ENCODE measurements at places on chromosomes 2 and 18.

DNA sequence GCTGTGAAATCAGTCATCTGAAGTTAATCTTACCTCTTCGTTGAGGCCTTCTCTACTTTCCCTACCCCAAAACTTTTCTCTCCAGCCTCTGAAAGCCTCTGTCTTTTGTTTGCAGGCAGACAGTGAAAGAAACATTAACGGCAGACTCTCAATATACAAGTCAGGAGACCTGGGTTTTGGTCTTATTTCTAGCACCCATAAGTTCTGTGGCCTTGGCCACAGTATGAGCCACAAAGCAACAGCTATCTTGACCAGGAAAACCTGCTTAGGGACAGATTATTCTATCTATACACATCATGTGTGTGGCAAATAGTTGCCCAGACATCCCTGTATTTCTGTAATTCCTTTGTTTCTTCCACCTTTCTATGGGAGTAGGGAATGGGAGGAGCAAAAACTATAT, 318.3 kb downstream of the AGPS start:
- DNase-seq: no peak

GRCh38 chr2:16127958-16128357, 187.6 kb downstream of the MYCN start:
- no peak for DNase-seq

DNA sequence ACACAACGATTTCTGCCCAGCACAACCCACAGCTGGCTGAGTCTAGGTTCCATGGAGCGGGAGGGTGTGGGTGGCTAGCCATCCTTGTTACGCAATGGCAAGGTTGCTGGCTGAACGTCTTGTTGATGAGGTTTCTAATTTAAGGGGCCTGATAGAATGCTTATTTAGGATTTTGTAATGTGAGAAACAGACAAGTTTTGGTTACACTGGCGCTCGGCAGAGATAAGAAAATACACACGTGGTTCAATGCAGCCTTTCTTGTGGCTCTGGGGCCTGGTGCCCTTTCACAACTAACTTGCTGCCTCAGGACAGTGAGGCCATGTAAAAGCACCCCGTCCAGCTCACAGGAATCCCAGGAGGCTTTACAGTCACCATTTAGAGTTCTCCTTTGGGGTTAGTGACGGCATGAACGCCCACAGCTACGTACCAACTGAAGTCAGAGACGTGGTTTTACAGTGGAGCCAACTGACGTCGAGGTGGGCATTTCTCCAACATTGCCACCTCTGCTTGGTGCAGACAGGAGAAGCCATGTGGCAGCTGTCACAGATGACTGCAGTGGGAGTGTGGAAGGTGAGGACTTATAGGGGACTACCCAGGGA, 29.7 kb upstream of the PIEZO2 start:
- no peak for DNase-seq

GRCh38 chr2:72716601-72717000, 109.2 kb downstream of the EXOC6B start:
- DNase-seq: no peak

DNA sequence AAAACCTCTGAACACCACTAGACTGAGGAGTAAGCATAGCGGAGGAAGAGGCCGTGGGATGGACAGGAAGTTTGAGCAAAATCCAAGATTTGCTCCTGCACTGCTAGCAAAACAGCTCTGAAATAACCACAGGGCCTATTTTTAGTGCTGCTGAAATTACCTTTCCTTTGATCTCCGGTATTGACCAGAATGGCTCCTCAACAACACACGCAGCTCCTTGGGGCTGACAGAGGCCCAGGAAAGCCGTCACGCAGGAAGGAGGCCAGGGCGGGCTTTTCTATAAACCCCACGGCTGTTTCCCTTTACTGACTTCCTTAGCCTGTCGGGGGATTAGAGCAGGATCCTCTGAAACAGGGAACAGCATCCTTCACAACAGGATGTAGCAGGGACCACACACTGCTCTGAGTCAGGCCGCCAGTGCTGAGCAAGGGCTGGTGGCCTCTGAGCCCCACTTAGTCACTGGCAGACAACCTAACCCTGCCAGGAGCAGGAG, 80.8 kb upstream of the LCLAT1 start:
- DNase-seq: peak; percentile 90

DNA sequence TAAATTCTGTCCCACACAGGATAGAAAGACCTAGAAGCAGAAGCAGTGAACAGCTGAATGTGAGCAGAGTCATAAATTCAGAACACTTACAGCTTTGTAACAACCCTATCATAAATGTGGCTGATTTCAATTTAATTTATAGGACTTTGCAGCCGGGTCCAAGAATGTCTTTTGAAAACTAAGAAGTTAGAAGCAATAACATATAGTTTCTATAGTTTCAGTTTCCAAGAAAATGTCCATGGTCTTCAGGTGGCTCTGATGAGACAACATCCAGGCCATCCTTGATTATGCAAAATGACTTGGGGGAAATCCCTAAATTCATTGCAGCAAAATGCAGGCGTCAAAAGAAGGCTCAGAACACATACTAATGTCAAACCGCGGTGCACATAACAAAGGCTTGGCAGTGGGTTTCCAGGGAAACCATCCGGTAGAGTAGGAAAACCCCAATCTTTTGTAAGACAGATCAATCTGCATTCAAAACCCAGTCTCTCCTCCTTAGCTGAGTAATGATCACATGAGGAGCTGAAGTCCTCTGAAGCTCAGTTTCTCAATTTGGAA, 442.2 kb upstream of the ID2 start:
- DNase-seq: peak; percentile 8

DNA sequence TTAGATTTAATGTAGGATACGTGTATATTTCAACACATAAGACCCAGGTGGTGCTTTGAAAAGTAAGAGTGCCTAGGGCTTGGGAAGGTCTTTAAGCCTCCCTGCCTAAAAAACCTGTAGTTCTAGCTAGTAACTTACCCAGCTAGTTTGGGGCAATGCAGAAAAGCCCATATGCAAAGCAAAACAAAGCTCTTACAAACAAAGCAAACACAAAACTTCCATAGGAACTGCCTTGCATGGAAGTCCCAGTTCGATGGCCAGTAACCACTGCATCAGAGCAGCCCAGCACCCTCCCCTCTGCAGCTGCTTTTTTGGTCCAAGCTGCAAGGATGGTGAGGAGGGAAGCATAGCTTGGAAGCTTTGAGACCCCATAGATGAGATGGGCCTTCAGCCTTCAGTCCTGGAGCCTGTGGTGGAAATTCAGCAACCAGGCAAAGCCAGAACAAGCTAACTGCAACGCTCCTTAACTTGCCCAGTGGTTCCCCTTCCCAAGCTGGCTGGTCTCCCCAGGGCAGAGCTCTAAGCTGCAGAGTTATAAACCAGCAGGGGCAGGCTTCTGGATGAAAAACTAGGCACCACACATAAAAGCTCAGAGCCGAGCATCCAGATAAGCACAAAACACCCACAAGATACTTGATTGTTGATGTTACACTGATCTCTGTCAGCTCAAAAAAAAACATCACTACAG, 16.2 kb downstream of the C2orf76 start:
- DNase-seq: no peak

DNA sequence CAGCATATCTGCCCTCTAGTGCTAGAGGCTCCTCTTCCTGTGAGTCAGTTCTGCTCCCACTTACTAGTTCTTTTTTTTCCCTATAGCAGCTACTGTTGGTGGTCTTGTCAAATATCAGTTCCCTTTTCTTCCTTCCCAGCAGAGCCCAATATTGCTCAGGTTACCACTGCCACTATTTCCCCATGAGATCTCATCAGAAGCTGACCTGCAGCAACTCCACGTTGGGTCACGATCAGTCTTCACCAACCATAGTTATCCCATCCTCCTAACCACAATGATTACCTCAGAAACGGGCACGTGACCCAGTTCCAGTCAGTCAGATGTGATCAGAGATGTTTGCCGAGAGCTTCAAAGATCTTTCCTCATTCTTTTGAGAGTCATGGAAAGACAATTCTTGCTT, 59.7 kb upstream of the CAPN13 start:
- DNase-seq: no peak

GRCh38 chr2:9333591-9334171, 89.6 kb downstream of the ITGB1BP1 start:
- DNase-seq: peak; percentile 76

GRCh38 chr2:211390536-211391188, 834.3 kb downstream of the CPS1 start:
- DNase-seq: no peak

DNA sequence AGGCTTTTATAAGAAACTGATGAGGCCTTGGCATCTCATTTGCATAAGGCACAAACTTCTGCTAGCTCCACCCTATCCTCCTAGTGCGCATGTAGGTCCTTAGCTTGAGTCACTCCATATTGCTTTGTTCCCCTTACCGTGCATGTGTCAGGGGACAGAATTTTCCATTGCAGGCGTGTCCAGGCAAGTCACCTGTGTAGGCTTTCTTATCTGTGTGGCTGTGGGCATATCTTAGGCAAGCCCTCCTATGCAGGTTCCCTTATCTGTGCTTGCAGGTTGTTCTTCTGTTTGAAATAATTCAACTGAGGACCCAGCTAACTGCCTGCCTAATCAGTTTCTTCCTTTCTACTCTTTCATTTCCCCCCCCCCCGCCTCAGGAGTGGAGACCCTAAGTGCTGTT, 63.3 kb upstream of the CDCA7 start:
- DNase-seq: no peak

GRCh38 chr2:86790676-86791572, at the start of gene CD8A:
CD8A (minus strand) TSS chr2:86790913; CDS start chr2:86790825, 88 bp downstream.
- DNase-seq: peak; percentile 12

DNA sequence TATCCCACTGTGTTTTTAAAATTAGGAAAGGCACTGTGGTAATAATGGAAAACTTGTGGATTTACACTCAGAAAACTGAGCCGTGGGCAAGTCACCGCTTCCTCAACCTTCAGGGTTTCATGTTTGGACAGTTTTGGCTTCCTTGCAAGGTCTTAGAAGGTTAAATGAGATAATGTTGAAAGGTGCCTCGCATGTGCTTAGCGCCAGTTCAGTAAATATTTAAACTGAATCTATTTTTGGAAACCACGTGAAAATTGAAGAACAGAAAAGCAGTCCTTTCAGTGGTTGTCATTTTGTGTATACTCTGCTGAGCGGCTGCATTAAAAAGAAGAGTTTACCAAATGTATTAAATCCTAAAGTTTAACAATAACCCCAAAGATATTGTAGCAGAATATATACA, 15.2 kb upstream of the AGAP1 start:
- no peak for DNase-seq

DNA sequence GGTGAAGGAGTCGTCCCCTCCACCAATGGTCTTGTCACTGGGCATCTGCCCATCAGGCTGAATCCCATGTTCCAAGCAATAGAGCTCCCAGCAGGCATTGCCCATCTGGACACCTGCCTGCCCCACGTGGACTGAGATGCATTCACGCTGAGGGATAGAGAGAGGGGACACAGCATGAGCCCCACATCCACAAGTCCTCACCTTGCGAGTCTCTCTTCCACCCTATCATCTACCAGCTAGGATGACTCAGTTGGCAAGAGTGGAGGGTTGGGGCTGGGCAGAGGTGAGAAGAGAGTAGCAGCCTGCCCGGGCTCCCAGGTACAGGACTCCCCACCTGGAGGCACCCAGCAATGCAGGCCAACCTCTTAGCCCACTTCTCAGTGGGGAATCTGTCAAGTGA, 959 bp upstream of the TUBA4B start:
- DNase-seq: no peak

DNA sequence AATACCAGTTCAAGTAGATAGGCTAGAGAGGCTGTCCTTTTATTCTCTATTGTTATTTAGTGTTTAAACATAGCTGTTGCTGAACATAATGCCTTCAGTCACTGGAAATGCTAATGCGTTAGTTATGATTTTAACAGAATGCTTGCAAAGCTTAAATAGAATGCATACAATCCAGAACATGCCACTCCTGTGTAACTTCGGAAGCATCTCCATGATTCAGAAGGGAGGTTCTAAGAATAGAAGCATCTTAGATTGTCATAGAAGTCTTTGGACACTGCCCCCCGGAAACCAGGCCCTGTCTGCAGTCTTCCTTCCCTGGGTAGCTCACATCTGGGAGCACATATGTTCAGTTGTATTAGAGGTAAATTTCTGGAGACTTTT, 73.2 kb downstream of the ZNF532 start:
- DNase-seq: peak; percentile 26

GRCh38 chr18:44848644-44849335, 168.1 kb downstream of the SETBP1 start:
- DNase-seq: no peak

DNA sequence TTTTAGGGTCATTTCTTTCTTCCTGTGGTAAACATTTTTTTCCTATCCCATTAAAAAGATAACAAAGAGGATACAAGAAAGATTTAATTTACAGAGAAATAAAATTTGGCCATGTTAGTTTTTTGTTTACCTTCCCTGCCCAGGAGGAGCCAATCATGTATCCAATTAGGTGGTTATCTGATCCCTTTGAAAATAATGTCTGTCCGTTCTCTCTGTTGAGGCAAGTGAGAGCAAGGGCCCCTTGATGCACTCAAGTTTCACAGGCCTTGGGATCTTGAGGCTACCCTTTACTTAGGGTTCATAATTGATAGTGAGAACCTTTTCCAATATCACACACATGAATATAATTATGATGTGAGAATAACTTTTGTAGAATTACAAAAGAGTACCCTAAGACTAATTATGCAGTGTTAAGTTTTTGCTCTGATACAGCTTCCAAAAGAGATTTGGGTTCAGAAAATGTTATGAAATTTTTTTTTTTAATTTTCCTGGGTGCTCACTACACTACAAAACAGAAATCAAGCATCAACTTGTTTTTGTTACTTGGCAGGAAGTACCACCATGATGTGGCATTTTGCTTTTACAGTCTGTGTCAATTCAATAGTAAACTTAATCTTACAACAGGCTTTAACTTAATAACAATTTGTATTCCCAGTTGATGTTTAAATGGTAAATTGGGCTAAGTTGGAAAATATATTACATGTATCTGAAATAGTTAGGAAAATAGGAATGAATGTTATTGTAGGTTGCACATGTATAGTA, 42.0 kb downstream of the AFTPH start:
- DNase-seq: no peak

DNA sequence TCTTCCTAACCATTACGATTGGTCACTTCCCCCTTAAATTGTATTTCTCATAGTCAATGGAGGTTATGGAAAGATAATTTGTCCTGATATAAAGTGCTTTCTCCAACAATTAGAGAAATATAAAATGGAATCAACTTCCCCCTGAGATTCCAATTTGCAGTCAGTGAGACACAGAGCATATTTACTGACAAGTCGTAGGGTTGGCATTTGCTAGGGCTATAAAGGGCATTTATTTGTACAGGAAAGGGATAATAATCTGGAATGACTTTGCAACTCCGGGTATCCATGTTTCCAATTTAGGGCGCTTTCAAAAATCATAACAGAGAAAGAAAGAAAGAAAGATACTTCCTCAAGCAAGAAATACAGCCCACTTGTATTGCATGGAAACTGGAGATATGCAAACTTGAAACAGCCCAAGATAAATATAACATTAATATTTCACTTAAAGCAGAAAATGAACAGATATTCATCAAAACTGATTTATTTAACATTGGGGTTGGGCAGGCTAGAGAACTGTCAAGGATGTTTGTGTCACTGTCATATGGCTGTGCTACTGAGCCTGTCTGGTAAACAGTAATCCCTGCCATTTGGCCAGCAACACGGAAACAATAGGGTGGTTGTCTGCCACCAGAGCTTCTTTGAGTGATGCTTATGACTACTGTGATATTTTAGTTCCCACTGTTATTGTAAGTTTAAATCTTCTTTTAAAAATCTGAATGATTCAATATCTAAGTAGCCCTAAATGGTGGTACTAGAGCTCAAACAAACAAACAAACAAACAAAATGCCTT, 621.8 kb downstream of the LRP1B start:
- DNase-seq: peak; percentile 27

- peak; percentile 56 for DNase-seq
These were observed 51.9 kb upstream of the ZBTB7C start for GRCh38 chr18:48460929-48461583.

All from fibroblast of skin of right biceps (primary cell).